ENCODE measurements at places on chromosomes 6 and 20.

GRCh38 chr20:51211191-51211590 lies 188.3 kb upstream of the KCNG1 start:
- DNase-seq: no peak

DNA sequence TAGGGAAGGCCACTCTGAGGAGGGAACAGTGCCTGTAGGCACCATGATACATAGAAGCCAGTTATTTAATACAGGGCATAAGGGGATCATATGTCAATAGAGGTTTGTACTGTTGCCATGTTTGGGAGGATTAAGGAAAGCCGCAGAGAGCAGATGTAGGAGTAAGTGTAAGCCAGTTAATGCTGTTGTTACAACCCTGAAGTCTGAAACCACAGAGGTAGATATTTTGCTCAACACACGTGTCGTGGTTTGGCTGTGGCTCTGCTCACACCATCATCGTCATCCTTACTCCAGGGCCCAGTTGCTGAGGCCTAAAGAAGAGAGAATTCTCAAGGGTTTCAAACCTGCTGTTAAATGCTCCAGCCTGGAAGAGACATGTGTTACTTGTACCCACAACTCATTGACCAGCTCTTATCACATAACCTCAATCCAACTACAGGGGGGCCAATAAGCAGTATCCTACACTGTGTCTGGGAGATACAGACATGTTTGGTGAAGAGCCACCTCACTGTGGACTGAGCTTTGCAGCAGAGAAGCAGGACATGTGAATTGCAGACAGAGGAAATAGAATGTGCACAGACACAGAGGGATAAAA lies 31.0 kb upstream of the PSMF1 start:
- no peak for DNase-seq

GRCh38 chr6:4922488-4923037 lies 81.3 kb downstream of the RPP40 start:
- DNase-seq: no peak

GRCh38 chr6:4474810-4475209 lies 301.4 kb upstream of the CDYL start:
- DNase-seq: no peak

GRCh38 chr20:45309075-45309474 lies 976 bp upstream of the MATN4 start:
- no peak for DNase-seq

- no peak for DNase-seq
These were observed 49.1 kb downstream of the ARMC2 start for GRCh38 chr6:108897371-108897770.

DNA sequence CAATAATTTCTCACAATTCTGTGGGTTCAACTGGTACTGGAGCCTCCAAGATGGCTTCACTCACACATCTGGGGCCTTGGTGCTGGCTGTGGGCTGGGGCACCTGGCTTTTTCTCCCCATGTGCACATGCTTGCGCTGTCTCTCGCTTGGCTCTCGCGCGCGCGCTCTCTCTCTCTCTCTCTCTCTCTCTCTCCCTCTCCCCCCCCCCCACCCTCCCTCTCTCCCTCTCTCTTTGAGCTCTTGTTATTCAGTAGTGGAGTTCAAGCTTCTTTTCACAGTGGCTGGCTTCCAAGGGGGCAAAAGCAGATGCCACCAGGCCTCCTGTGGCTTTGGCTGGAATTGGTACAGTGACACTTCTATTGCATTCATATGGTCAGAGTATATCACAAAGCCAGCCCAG lies 10.8 kb upstream of the TBCC start:
- DNase-seq: no peak

GRCh38 chr6:131692031-131692430 lies 9.2 kb downstream of the OR2A4 start:
- DNase-seq: no peak

- DNase-seq: no peak
These were observed 10.8 kb downstream of the ROMO1 start for GRCh38 chr20:35710039-35710438.

DNA sequence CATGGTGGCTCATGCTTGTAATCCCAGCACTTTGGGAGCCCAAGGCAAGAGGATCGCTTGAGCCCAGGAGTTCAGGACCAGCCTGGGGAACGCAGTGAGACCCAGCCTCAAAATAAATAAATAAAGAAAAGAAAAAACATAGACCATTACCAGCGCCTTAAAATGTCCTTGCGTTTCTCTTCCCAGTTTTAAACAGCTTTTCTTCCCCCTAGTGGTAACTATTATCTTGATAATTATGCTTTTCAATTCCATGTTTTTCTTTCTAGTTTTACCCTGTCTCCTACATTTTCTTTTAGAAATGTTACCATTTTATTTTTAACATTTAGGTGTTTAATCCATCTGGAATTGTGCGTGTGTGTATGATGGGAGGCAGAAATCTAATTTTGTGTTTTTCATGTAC lies 24.4 kb downstream of the DNAH8 start:
- DNase-seq: no peak

- no peak for DNase-seq
These were observed 39.2 kb upstream of the TLDC2 start for GRCh38 chr20:36836591-36837269.

- DNase-seq: no peak
These were observed 267.6 kb upstream of the FAM83B start for GRCh38 chr6:54579011-54579410.

GRCh38 chr20:60086821-60087562 lies 128.8 kb downstream of the CDH26 start:
- no peak for DNase-seq

- DNase-seq: peak; percentile 21
These were observed 544 bp downstream of the SMIM29 start for GRCh38 chr6:34248198-34248726.

DNA sequence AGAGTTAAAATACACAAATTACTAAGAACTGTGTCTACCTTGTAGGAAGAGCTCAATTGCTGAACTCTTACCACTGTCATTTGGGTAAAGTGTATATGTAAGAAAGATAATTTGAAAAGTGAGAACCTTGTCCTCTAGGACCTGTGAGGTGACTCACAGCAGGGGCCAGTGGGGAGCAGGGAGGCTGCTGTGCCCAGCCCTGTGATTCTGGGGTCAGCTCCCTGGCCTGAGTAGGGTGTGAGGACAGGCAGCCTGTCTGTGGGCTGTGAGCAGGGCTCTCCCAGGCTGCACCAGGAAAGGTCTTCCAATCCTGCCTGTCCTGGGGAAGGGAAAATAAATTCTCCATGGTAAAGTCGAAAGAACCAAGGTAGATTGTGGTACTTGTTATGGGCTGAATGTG lies 27.3 kb upstream of the SIRPG start:
- no peak for DNase-seq

- DNase-seq: no peak
These were observed 54.0 kb upstream of the PTPRK start for GRCh38 chr6:128574402-128574801.

- DNase-seq: no peak
These were observed 14.0 kb downstream of the MEI4 start for GRCh38 chr6:77666846-77667245.

- DNase-seq: no peak
These were observed 16.2 kb upstream of the CHRNA4 start for GRCh38 chr20:63377256-63377941.

DNA sequence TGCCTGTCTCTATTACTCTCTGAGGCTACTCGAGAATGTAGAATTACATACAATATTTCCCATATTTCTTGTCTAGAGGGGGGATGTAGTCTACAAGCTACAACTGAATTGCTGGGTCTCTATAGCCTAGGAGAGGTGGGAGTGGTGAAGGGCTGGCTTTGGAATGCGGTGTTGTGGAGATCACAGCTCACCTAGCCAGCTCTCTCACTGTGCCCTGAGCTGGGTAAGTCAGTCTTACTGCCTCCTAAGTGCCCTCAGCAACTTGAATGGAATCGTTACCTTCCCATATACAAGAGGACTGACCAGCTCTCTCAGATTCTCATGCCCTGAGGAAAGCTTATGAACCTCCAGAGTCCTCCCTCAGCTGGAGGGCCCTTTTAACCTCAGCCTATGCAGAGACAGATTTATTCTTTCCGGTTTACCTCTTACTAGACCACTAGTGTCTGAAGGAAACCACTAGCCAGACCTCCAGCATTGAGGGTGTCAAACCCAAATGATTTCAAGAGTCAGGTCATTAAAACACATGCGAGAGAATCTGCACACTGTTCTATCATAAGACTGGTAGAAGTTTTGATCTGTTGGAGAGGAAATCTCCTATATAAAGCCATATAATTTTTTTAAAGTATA lies 20.6 kb downstream of the VIP start:
- no peak for DNase-seq

GRCh38 chr6:56091159-56091869 lies 156.1 kb downstream of the COL21A1 start:
- no peak for DNase-seq

- DNase-seq: no peak
These were observed 2.1 kb downstream of the AKAP12 start for GRCh38 chr6:151241853-151242252.

DNA sequence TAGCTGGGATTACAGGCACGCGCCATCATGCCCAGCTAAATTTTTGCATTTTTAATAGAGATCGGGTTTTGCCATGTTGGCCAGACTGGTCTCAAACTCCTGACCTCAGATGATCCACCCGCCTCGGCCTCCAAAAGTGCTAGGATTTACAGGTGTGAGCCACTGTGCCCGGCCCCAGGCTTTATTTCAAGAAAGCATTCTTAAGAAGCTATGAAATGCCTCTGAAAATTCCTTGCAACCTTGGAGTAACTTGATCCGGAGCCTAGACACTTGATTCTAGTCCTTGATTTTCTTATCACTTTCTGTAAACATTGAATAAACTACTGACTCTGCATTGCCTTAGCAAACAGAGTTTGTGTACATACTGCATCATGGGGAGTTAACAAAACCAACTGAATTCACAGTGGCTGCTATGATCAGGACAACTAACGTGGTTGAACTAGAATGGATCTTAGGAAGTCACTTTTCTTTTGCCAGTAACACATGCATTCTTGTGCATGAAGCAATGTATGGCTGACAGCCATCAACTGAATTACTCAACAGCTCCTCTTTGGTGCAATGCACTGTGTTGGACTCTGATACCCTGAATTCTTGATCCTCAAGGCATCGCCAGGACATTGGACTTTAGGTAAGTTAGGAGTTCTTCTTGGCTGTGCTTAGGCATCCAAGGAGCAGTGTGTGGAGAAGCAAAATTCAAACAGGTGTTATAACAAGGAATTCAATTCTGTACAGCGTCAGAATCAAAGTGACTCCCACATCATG lies 102.8 kb upstream of the TMEM170B start:
- no peak for DNase-seq

DNA sequence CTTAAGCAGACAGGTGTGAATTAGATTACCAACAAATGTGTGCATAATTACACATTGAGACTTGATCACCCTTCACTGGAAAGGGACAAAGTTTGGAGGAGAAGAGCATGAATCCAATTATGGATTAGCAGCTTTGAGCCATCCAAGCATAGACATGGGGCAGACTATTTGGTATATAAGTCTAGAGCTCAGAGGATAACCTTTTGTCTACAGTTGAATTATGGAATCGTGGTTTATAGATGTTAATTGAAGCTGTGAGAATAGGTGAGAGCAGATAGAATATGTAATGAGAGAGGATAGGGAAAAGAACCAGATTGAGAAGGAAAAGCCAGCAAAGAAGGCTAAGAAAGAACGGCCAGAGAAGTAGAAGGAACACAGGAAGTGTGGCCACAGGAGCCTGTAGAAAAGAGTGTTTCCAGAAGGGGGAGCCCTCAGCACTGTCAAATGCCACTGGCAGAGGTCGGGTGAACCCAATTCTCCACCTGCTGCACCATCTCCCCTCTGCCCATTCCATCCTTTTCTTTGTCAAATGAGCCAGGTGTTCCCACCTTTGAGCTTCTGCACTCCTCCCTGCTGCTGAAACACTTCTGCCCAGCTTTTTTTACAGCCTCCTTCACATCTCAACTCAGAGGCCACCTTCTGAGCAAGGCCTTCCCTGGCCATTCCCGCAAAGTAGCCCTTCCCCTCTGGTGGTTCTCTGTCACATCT lies 7.3 kb downstream of the DNTTIP1 start:
- peak; percentile 24 for DNase-seq

GRCh38 chr20:11941593-11942246 lies 24.0 kb downstream of the BTBD3 start:
- no peak for DNase-seq

DNA sequence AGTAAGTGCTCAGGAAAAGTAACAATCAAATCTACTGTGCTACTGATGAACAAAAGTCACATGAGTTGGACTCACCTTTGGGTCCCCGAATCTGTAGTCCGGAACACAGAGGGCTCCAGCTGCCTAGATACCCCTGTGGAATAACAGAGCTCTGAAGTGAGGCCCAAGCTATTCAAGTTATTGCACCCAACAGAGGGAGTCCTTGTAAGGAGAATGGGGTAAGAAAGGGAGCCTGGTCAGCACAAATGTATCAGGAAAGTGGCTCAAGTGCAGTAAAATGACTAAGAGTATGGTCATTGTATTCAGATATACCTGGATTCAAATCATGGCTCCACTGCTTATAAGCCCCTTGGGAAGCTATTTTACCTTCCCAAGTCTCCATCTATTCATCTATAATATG lies 20.9 kb downstream of the EDN1 start:
- no peak for DNase-seq

- DNase-seq: no peak
These were observed 135.1 kb downstream of the MRPL14 start for GRCh38 chr6:43992126-43992663.

GRCh38 chr6:159941286-159942113 lies 27.4 kb upstream of the IGF2R start:
- no peak for DNase-seq

GRCh38 chr6:14165091-14165490 lies 47.5 kb downstream of the CD83 start:
- DNase-seq: no peak

- no peak for DNase-seq
These were observed 21.2 kb downstream of the CUL9 start for GRCh38 chr6:43203029-43203717.

GRCh38 chr6:45854149-45854742 lies 161.4 kb downstream of the CLIC5 start:
- DNase-seq: no peak

- DNase-seq: no peak
These were observed 672.4 kb upstream of the MARCKS start for GRCh38 chr6:113184736-113185135.

GRCh38 chr20:36684747-36685146 lies 38.8 kb upstream of the SLA2 start:
- no peak for DNase-seq

DNA sequence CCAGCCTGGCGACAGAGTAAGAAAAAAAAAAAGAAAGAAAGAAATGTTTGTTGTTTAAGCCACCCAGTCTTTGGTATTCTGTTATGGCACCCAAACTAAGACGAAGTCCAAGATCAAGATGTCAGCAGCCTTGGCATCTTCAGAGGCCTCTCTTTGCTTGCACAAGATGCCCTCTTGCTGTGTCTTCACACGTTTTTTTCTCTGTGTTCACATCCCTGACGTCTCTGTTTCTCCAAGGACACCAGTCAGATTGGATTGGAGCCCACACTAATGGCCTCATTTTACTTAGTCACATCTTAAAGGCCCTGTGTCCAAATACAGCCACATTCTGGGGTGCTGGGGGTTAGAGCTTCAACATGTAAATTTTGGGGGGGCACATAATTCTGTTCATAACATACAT lies 380.9 kb downstream of the GJA1 start:
- no peak for DNase-seq

- no peak for DNase-seq
These were observed 177.5 kb upstream of the GGTLC1 start for GRCh38 chr20:24166123-24166381.

GRCh38 chr6:22668307-22668706 lies 98.9 kb downstream of the HDGFL1 start:
- DNase-seq: no peak

GRCh38 chr6:75800133-75800532 lies 51.1 kb downstream of the MYO6 start:
- DNase-seq: no peak

GRCh38 chr20:14688005-14688404 lies 350.6 kb upstream of the FLRT3 start:
- no peak for DNase-seq

- DNase-seq: no peak
These were observed 411.8 kb upstream of the SULF2 start for GRCh38 chr20:48197066-48197465.

Measured in effector CD8-positive, alpha-beta T cell (primary cell).